ENCODE measurements at places on chromosomes 6 and 20. TPM values are rescaled to one million over a fixed set of nuclear protein-coding genes. Genes with fewer than 3 reads are reported as not detected.

The SPATS1 gene
- total RNA-seq, result not detected

DNA sequence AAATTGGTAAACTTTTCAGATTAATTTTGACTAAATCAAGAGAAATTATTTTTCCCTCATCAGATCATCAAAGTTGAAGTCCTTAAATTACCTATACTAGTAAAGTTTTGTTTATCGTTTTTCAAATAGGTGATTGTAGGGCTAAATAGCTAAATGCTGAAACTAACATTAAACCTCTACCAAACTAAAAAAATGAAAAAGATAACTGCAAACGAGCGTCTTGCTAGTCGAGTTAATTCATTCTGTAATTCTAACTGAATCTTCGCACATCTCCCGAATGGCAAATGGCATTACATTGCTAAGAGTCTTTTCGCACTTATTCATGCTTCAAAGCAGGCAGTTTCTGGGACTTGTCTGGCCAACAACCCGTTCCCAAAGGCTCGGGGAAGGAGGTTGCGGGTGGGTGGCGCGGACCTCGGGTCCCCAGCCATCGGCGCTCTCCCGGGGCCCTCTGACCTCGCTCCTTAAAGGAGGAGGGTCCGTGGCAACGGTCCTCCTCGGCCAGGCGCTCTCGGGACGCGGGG is 43.8 kb downstream of the POPDC3 start:
- DNase-seq, result no peak

GRCh38 chr6:105005451-105005850 is 48.5 kb downstream of the LIN28B start:
- no peak for DNase-seq

GRCh38 chr6:41209547-41210320 is 8.8 kb upstream of the TREML2 start:
- DNase-seq, result no peak

- DNase-seq, result no peak
These were observed 309.3 kb upstream of the CDYL start for GRCh38 chr6:4466769-4467480.

DNA sequence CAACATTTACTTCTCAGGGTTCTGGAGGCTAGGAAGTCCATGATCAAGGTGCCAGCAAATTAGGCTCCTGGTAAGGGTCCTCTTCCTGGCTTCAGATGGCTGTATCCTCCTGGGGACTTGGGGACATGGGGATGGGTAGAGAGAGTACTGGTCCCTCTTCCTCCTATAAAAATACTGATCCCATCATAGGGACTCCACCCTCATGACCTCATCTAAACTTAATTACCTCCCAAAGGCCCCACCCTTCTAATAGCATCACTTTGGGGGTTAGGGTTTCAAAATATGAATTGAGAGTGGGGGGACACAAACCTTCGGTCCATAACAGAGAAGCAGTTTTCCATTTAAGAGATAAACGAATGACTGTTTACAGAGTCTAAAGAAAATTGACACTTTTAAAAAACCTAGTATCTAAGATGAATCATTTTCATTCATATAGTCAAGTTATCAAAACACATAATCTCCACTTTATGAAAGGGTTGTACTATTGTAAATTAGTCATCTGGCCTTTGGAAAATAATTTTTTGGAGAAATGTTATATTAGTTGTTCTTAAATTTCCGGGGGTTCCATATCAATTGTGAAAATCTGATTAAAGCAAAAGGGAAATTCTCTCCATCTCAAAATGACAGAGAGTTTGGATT is 33.5 kb downstream of the ELOVL5 start:
- no peak for DNase-seq

GRCh38 chr6:30821862-30822784 is 62.2 kb upstream of the DDR1 start:
- no peak for DNase-seq

- DNase-seq, result peak; percentile 44
These were observed 467.1 kb upstream of the HSF2 start for GRCh38 chr6:121932076-121932991.

All from heart right ventricle (tissue), 16 donors.